ENCODE measurements at places on chromosomes 1 and 21.

GRCh38 chr1:18469514-18469913 lies 11.2 kb upstream of the KLHDC7A start:
- no peak for DNase-seq

DNA sequence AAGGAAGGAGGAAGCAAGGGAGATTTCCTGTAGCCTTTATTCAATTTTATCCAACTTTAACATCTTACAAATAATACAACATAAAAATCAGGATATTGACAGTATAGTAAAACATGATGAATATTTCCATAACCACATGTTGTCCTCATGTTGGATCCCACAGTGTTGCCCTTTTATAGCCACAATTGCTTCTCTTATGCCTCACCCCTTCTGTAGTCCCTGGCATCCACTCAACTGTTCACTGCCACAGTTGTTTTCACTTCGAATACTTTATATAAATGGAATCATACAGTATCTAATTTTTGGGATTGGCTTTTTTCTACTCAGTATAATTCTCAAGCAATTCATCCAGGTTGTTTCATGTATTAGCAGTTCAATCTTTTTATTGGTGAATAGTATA lies 44.8 kb downstream of the SRSF11 start:
- DNase-seq, result no peak

DNA sequence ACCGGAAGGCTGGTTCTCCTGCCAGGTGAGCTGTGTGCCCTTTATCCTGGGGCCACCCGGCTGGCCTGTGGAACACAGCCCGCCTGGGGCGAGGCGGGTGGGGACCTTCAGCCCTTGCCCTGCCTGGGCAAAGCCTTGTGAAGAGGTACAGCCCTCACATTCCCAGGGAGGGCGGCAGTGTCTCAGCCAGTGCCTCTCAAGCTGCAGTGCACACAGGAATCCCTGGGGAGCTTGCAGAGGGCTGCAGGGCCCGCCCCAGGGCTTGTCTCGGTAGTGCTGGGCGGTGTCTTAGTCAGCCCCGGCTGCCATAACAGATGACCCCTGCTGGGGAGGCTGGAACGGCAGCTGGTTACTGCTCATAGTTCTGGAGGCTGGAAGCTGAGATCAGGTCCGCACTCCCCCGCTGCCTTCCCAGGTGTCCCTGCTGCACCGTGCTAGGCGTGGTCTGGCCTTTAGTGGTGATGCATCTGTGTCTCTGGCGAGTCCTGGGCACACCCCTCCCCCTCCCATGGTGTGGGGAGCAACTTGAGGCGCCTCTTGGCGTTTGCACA lies 12.6 kb downstream of the DFFB start:
- DNase-seq, result no peak

- no peak for DNase-seq
Measured at GRCh38 chr1:43994071-43994470, 2.7 kb downstream of the CCDC24 start.

DNA sequence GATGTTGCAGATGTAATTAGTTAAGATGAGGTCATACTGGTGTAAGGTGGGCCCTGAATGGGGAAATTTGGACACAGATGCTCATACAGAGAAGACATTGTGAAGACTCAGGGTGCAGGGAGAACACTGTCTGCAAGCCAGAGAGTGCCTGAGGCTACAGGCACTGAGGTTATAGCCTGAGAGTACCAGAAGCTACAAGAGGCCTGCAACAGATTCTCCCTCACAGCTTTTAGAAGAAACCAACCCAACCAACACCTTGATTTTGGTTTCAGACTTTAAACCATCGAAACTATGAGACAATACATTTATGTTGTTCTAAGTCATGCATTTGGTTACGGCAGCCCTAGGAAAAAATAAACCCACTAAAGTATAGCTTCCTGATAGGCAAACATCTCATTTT lies 321.7 kb upstream of the USP25 start:
- no peak for DNase-seq

DNA sequence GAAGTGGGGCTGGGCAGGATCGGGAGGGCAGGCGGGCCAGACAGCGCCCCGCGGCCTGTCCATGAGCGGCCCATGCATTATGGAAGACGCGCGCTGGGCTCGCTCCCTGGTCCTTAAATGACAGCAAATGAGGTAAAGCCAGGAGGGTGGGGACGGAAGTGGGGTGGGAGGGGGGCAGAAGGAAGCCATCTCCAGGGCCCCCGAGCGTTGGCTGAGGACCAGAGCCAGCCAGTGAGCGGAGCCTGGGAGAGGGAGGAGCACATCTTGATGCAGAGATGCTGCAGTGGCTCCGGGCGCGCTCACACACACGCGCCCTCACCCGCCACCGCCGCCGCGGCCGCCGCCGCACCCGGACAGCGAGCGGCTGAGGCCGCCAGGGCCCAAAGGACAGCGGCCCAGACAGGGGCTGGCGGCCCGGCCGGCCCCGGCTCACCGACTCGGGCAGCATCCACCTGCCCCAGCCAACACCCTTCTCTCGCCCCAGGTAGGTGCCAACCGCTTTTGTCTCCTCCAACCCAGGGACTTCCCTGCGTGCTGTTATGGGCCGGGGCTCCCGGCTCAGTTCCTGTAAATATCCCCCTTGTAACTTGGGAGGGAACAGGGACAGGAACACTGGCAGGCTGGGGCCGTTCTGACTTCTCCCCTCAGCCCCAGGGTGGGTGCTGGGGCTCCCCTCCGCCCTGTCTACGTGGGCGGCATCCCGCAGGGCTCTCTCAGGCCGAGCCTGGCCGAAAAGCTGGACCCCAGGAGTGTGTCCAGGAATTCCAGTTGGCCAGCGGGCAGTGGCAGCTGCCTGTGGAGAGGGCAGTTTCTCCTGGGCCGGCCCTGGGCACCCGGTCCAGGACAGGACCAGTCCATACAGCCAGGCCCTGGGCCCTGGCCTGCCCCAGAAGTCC lies at the start of gene CNTN2:
CNTN2 (plus strand) TSS at position 302 of the 896 bp plus-strand sequence. CDS start 9,974 bp downstream, outside the sequence.
- DNase-seq, result no peak

GRCh38 chr1:27136998-27137542 lies 17.9 kb downstream of the SLC9A1 start:
- peak; percentile 63 for DNase-seq

DNA sequence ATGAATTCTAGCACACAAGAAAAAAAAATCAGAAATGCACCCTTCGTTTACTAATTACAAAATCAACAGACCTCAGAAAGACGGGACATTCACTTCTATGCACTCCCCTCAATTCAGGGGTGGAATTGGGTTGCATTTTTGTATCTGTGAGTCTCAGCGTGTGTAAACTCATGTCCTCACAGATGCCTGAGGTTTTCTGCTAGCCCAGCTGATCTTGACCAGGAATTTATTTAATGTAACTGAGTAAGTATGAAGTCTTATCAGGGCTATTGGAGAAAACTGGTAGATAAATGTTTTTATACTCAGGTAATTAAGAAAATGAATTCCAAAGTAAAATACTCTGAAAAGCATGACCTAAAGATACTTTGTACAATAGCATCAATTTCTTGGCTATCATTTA lies 167.7 kb downstream of the RUNX1 start:
- DNase-seq, result no peak

GRCh38 chr1:220921971-220922635 lies 42.9 kb downstream of the HLX start:
- no peak for DNase-seq

- DNase-seq, result no peak
Measured at GRCh38 chr1:14567056-14567455, 31.4 kb upstream of the KAZN start.

DNA sequence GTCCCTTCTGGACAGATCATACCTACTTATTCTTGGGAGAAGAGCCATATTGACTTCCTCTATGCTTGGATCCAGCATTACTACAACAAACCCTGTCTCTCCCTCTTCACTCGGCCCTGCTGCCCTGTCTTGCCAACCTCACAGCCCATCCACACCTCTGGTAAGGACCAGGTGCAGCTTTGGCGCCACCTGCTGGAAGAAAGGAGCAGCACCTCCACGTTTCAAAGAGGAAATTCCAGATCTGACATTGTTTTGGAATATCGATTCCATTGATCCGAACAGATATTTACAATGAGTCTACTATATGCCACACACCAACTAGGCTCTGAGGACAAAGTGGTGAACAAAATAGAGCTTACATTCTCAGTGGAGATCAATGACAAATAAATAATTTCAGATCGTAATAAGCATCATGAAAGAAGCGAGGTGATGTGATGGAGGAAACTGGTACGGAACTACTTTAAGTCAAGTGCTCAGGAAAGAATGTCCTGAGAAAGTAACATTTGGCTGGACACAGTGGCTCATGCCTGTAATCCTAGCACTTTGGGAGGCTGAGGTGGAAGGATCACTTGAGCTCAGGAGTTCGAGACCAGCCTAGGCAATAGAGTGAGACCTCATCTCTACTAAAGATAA lies 18.7 kb downstream of the MFSD2A start:
- DNase-seq, result no peak

DNA sequence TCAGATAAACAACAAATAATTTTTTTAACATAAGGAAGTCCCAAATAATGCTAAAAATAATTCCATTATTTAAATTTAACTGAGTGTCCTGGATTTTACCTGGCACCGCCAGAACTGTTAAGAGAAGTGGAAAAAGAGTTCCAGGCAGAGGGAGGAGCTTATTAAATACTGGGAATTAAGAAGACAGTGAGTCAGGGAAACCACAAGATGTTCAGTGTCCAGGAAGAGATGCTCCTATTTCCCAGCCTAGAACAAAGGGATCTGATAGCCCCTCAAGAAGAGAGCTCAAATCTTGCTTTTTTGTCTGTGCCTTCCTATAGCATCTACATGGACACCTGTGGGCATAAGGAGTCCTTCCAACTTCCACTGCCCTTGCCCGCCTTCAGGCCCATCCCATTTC lies 85.9 kb downstream of the PGM1 start:
- DNase-seq, result no peak

DNA sequence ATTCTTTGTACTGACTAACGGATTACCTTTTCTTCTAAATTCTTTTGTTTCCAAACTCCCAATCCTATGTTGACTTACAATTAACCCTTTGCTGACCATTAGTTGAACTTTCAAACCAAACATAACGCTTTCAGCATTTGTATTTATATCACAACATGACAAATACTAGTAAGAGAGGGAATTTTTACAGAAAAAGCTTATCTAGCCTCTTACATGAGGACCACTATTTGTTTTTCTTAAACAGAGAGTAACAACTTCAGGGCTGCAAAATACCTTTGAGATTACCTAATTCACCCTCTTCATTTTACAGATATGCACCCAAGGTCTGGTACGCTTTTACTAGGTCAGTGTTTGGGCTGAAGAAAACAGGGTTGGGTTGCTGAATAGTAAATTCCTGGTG lies 45.0 kb upstream of the CXADR start:
- DNase-seq, result no peak

GRCh38 chr1:115680730-115681111 lies 39.0 kb downstream of the VANGL1 start:
- DNase-seq, result no peak

GRCh38 chr21:32322103-32322502 lies 23.4 kb downstream of the MRAP start:
- DNase-seq, result no peak

DNA sequence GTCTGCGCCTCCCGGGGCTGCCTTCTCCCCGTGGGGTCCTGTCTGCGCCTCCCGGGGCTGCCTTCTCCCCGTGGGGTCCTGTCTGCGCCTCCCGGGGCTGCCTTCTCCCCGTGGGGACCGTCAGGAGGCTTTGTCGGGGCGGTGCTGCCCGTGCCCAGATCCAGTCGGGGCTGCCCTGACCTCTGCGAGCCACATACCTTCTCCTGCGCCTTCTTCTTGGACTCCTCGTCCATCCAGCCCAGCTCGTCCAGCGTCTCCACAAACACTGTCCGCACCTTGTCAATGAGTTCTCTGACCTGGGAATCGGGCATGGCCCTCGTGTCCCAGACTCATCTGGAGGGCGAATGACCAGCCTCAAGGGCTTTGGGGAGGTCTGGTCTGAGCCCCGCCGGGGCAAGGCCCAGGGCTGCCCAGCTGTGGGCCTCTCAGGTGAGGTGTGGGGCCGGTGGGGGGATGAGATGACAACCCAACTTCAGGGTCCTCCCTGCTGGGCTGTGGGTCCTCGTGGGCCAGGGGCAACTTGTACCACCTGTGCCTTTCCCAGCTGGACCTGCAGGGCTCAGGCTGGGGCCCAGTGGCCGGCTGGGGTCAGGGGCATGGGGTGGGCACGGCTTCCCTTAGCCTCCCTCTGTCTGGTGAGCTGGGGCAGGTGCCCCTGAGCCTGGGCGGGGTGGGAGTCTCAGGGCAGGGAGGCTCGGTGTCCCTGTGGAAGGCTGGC lies 9.4 kb downstream of the PRXL2B start:
- DNase-seq, result no peak

- DNase-seq, result no peak
Measured at GRCh38 chr1:58763214-58763613, 20.6 kb downstream of the JUN start.

- DNase-seq, result no peak
Measured at GRCh38 chr1:206442101-206442500, 28.2 kb upstream of the IKBKE start.

DNA sequence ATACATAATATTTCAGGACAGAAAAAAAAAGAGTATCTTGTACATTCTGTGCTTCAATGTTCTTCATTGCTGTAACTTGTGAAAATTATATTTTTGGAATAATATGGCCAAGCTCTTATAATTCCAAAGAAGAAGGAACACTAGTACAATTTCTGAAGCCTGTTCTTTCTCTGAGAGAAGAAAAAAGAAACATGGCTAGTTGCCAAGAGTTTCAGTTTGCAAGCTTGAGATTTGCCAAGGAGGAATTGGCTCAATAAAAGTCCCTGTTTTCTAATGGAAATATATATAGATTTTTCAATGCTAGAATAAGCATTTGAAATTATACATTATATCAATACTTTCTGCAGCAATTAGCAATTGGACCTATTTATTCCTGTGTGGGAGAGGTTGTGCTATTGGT lies 285.2 kb upstream of the NEGR1 start:
- DNase-seq, result no peak

DNA sequence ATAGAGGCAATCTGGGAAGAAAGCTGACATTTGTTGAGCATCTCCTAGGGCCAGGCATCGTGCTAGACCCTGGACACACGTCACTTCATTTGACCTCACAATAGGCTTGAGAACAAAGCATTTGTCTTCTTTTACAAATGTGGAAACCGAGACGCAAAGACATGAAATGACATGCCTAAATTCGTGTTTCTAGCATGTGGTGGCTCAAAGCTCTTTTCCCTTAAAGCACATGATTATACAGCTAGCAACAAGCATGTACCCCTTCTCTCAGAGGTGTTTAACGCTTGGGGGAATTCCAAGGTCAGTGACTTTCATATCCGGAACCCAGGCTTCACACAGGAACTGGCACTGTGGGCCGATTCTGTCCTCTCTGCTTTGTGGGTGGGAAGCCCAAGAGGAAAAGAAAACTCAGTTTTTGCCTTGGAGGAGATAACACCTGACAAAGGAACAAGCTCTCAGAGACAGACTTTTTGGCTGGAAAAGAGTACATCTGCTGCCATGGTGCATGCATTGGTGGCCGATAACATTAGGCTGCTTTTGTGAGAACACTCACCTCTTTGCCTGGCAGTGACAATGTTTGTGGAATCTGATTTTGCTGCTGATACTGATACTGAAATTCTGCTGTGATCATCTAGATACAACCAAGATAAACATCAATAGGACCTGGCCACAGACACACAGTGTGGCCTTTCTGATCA lies 15.4 kb upstream of the CD2 start:
- DNase-seq, result no peak

GRCh38 chr1:64691626-64692025 lies 53.2 kb upstream of the RAVER2 start:
- DNase-seq, result no peak
